Daoy (cell line): ENCODE measurements at places on chromosomes 4 and X. TPM values are rescaled to one million over a fixed set of nuclear protein-coding genes. Genes with fewer than 3 reads are reported as not detected.

DNA sequence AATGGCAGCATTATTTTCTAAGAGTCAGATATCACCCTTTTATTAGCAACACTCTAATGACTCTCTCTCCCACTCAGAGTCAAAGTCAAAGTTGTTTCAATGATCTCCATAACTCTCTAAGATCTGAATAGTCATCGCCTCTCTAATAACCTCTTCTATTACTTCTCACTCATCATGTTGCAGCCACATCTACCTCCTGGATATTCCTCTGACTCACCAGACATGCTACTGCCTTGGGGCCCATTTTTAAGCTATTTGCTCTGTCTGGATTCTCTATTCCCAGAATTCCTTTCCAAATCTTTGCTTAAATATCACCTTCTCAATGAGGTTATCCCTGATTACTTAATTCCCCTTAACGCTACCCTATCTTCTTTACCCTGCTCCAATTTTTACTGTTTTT, 391.8 kb upstream of the MAGEB16 start:
- DNase-seq = no peak

GRCh38 chr4:88352062-88352740, 26.5 kb upstream of the HERC6 start:
- DNase-seq = no peak

DNA sequence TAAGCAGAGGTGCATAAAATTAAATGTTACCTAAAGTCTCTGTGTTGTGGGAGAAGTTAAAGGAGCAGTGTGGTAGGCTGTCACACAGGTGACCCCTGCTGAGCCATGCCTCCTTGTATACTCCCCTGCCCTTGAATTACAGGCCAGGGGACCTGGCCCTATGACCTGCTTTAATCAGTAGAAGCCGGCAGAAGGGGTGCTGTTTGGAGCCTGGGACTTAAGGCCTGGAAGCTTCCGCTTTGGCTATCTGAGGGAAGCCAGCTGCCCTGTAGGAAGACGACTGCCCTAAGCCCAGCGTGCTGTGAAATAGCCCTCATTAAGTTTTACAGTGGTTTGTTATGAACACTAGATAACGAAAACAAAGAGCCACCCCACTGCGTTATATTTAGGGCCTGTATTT, 34.1 kb downstream of the SPINK2 start:
- DNase-seq = no peak

GRCh38 chrX:121307449-121307848, 260.0 kb downstream of the GLUD2 start:
- DNase-seq = no peak

DNA sequence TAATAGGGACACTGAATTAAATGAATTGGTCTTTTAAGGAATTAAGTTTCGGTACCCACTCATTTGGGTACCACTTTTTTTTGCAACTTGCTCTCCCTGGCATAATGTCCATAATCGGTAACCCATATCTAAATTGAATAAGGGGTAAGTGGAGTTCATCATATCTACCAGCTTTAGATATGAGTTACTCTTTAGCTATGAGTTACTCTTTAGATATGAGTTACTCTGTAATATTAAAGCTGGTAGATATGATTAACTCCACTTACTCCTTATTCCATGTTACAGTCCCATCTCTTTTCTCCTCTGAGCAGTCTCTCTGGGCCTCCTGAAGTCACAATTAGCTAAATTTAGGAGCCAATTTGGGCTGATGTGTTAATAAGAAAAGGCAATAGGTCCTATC, 85.7 kb downstream of the TEX13C start:
- no peak for DNase-seq

GRCh38 chr4:16636912-16637630, 261.4 kb downstream of the LDB2 start:
- peak; percentile 9 for DNase-seq

DNA sequence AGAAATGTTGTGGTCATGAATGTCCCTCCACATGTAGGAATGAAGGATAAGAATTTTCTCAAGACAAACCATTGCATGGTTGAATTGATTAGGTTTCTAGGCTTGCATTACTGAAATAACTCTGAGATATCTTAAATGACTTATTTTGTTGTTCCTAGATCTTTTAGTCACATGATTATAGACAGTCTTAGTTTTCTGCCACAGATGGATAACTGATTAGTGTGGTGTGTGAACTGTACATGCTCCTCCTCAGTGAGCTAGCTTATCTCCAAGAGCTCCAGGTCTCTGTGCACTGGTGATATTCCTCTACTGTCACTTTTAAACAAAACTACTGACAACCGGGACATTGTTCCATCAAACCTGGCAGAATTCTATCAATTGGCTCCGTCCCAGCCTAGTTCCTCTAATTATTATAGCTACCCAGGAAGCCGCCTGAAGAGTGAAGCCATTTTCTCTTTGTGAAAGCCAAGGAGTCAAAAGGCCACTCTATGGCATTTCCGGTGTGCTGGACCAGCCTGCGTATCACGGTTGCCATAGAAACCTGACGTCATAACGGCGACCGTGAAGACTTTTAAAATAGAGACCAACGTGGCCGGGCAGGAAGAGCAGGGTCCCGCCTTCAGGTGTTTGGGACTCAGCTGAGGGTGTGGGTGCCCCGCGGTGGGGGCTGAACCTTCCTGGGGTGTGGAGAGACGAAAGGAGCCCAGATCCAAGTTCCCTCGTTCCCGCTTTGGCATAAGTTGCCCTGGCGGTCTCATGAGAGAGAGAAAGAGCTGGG, 28.1 kb downstream of the BEX3 start:
- DNase-seq = peak; percentile 74

DNA sequence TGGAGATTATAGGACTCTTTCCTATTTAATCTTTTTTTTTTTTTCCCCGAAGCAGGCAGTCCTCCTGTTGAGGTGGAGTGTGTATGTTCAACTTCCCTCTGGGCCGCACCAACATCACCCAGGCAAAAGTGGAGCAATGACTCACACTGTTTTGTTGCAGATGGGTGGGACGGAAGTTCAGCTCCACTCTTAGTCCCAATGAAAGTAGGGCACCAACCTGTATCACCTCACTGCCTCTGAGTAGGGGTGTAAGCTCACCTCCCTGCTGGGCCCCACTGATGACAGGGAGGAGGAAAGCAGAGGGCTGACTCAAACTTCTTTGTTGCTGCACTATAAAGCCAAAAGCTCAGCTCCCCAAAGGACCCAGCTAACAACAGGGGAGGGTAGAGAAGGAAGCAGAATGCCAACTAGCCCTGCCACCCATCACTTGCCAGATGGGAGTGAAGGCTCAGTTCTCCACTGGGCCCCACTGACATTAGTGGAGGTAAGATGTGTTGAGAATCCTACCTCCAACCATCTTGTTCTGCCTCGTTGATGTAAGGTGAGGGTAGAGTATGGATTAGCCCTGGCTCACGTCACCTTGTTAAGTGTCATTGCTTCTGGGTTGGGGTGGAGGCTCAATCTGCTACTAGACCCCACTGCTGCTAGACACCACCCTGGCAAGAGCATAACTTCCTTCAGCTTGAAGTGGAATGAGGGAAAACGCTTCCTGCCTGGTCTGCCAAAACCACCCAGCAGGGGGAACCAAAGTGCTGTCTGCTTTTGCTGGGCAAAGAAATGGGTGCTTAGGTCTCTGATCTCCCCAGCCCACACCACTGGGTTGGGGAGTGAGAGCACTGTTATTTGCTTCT, 14.1 kb downstream of the RPS6KA3 start:
- peak; percentile 39 for DNase-seq

- DNase-seq = peak; percentile 59
Observed at GRCh38 chr4:150283689-150284088, 205.4 kb downstream of the DCLK2 start.

DNA sequence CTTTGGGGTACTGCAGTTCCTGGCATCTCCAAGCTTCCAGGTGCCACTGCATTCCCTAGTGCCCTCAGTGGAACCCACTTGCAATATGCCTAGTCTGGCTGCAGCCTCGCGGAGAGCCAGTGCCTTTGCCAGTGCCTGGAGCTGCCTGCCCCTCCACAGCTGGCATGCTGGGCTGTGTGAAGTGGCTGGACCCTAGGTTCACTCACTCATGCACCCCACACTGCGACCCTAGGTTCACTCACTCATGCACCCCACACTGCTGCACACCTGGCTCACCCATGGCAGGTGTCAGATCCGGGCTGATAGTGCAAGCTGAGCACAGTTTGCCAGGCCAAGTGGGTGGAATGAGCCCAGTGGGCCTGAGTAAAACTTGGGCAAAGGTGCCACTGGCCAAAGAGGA, 253.0 kb upstream of the NDST4 start:
- no peak for DNase-seq

The BRS3 gene
- not detected in 2 replicates for total RNA-seq
